ENCODE measurements at places on chromosomes 11 and 22. TPM values are rescaled to one million over a fixed set of nuclear protein-coding genes. Genes with fewer than 3 reads are reported as not detected.

The DDIAS gene
- 16.3 TPM for total RNA-seq

The A4GALT gene
- 27.9 TPM for total RNA-seq

The OR2AT4 gene
- total RNA-seq: not detected

The APOBEC3B gene
- total RNA-seq: 29.2 TPM

The FXYD2 gene
- 17.3 TPM for total RNA-seq

The INSC gene
- total RNA-seq: 0.06 TPM

The GNG3 gene
- not detected for total RNA-seq

The C11orf87 gene
- total RNA-seq: not detected
